ENCODE measurements at places on chromosomes 1 and 21.

DNA sequence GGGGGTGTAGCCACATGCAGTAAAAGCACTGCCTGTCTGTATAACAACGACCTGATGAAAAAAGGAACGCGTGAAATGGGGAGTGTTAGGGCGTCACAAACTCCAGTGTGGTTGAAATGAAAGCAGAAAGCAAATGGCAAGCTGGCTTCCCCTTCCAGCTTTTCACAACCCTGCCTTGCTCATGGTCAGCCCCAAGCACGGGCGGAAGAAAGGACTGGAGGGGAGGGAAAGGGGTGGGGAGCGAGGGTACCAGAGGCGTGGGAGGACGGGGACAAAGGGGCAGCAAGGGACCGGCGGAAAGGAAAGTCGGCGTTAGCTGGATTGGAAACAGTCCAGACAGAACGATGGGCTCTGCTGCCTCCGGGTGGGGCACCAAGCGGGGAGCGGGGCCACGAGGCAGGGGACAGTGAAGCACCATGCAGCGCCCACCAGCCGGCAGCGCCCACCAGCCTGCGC is 9.6 kb downstream of the VPS26C start:
- peak; percentile 8 for DNase-seq

- DNase-seq, result no peak
These were observed 93.9 kb downstream of the NR5A2 start for GRCh38 chr1:200121421-200121820.

DNA sequence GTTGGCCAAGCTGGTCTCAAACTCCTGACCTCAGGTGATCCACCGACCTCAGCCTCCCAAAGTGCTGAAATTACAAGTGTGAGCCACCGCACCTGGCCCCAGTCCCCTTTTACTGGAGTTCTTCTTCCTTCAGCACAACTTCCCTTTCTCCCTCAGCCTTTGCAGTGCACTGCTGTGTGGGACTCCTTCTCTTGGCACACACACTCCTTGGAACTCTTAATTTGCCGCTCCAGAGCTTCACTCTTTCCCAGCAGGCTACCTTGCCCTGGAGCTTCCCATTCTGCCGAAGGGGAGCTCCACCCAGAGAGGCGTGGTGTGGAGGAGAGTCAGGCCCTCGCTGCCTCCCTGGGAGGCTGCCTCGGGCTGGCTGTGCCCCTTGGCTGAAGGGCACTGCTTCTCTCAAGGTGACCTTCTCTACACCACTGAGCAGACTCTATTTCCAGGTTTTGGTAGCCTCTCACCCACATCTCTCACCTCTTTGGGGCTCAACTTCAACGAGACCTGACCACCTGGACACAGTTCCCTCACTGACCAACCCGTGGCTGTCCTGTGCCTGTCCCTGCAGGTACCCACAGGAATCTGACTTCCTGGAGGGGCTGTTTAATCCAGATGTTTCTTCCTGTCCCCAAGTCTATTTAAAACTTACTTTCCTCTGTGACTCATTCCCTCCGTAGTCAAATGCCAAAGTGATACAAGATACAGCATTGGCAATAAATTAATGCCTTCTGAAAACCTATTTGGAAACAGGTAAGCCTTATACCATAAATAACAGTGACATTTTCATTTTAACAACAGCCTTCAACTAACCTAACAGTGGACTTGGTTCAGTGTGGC is 227.3 kb upstream of the KIAA0040 start:
- no peak for DNase-seq

- no peak for DNase-seq
These were observed 1.4 kb upstream of the FAM151A start for GRCh38 chr1:54624466-54625464.

DNA sequence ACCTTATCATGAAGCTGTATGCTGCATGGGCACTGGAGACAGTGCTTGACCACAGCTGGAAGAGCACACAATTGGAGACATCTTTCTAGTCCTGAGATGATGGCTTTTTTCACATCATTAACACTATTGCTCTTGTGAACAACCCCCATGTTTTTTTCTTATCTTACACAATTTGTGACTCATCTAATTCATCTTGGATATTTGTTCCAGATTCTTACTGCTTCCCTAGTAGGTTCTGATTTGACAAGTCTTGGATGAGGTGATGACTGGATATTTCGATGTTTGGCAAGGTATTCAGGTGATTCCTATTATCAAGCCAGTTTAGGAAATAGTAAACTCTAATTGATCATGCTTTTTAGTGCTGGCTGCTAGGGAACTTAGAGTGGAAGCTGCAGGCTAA is 23.7 kb downstream of the HLX start:
- peak; percentile 38 for DNase-seq

- DNase-seq, result peak; percentile 80
These were observed 19.4 kb downstream of the PLEKHM2 start for GRCh38 chr1:15703562-15703961.

- peak; percentile 39 for DNase-seq
These were observed 749 bp upstream of the PEX11B start for GRCh38 chr1:145918992-145919939.

DNA sequence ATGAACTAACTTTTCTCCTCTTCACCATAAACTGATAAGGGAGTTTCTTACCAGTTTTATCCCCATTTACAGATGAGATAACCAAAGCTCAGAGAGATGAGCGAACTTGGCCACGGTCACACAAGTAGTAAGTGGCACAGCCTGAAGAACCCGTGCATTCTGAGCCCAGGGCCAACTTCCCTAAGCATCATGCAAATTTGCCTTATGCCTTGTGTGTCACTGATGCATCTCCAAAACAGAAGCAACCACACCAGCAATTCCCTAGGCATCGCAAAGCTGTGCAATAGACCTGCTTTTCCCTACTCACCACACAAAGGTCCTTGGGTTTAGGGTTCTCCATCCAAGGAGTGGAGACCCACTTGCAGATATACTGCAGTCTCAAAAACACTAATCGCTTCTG is 304.5 kb upstream of the KAZN start:
- no peak for DNase-seq

DNA sequence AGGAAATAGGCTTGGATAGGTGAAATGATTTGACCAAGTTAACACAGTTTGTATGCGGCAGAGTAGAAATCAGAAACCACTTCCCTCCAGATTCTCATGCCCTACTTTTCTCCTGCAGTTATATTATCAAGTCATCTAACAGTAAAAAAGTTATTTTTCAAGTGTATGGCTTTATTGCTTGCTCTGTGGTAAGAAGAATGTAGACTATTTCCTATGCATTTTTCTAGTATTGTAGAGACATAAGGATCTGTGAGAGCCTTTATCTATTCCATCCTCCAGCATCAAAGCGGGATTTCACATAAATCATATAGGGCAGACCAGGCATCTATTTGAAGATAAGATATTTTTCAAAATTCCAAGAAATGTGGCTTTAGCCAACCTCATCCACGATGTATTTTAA is 208.5 kb downstream of the TTLL7 start:
- no peak for DNase-seq

DNA sequence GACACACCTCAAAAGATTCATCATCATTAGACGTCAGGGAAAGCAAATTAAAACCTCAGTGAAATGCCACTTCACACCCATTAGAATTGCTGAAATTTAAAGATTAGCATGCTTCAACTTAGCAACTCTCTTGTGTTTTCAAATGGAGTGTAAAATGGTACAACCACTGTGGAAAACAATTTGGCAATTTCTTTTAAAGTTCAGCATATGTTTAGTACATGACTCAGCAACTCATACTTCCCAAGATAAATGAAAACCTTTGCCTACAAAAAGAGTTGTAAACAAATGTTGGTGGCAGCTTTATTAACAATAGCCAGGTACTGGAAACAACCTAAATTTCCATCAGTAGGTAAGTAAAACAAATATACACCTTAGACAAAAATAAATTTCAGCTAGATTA is 42.7 kb downstream of the ST3GAL3 start:
- no peak for DNase-seq

- no peak for DNase-seq
These were observed 20.7 kb downstream of the PDIK1L start for GRCh38 chr1:26132128-26132833.

GRCh38 chr1:218679988-218680748 is 335.0 kb downstream of the TGFB2 start:
- DNase-seq, result no peak

DNA sequence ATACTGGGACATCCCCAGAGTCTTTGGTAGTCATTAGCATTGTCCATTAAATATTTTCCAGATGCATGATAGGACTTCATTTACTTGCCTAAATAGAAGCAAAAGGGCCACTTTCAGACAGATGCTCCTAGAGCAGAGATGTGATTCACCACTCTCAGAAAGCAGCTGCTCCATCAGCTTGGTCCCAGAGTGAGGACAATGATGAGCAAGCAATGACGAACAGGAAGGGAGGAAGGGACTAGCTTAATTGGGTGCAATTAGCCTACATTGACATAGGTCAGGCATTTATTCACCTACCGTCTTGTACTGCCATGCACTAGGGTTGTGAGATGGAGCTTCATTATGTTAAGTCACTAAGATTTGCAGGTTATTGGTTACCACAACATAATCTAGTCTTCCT is 85.1 kb upstream of the PLXNA2 start:
- DNase-seq, result no peak

DNA sequence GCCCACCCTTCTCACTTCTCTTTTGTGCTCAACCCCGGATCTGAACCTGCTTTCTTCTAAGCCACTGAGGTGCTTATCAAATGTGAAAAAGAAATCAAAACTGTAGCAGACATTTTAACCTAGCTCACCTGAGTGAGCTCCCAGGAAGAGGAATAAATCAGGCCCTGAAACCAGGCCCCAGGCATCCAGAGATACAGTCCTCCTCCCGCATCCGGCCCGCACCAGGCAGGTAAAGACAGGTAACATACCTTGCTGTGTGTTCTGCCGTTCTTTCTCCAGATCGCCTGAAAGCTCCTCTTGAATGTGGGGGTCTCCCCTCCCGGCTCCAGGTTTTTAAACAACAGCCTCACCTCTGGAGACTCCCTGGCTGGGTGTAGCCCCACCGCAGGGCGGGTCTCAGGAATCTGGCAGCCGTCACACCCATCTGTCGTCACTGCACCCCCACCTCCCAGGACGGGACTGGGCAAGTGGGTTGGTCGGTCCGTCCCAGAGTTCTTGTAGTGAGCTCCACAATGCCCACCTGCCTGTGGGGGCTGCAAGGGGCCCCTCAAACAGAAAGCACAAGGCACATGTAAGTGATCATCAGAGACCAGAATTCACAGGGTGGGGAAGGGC is at the start of gene LAMB3:
Gene LAMB3 (minus strand): TSS at position 305 of the 615 bp plus-strand sequence. CDS start 1,481 bp downstream, outside the sequence.
- peak; percentile 95 for DNase-seq

DNA sequence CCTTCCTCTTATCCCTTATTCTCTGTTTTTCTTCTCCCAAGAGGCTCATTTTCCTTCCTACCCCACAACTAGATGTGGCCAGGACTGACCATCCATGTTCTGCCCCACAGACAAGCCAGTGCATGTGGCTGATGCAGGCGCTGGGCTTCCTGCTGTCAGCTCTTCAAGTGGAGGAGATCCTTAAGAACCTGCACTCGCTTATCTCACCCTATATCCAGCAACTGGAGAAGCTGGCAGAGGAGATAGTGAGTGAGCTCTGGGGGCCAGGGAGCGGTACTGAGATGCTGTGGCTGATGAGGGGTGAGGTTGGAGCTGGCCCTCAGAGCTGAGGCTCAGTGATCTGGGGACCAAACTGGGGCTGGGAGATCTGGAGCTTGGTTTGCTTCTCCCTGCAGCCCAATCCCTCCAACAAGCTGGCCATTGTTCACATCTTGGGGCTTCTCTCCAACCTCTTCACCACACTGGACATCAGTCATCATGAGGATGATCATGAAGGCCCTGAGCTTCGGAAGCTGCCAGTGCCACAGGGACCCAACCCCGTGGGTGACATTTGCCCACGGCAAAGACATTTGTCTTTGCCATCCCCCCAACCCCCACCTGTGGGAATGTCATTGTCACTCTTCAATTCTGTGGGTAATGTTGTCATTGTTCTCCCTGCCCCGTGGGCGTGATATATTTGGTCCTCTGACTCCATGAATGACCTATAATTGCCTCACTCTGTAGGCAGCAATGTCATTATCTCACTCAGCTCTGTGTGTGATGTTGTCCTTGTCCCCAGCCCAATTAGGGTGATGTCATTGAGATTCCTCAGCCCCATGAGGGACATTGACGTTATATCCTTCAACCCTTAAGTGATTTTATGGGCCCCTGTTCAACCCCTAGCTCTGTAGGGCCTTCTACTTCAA is 11.2 kb upstream of the DPH2 start:
- DNase-seq, result no peak

DNA sequence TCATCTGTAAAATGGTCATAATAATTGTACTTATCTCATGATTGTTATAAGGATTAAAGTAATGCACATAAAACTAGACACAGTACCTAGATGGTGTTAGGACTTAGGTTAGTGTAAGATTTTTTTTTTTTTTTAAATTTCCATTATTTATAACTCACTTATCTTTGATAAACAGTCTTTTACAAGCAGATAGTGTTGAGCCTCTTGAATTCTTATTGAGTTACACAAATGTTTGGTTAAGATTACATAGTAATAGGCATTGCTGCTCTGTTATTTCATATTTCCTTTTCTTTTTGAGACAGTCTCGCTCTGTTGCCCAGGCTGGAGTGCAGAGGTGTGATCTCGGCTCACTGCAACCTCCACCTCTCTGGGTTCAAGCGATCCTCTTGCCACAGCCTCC is 15.4 kb downstream of the MRPS6 start:
- DNase-seq, result no peak

DNA sequence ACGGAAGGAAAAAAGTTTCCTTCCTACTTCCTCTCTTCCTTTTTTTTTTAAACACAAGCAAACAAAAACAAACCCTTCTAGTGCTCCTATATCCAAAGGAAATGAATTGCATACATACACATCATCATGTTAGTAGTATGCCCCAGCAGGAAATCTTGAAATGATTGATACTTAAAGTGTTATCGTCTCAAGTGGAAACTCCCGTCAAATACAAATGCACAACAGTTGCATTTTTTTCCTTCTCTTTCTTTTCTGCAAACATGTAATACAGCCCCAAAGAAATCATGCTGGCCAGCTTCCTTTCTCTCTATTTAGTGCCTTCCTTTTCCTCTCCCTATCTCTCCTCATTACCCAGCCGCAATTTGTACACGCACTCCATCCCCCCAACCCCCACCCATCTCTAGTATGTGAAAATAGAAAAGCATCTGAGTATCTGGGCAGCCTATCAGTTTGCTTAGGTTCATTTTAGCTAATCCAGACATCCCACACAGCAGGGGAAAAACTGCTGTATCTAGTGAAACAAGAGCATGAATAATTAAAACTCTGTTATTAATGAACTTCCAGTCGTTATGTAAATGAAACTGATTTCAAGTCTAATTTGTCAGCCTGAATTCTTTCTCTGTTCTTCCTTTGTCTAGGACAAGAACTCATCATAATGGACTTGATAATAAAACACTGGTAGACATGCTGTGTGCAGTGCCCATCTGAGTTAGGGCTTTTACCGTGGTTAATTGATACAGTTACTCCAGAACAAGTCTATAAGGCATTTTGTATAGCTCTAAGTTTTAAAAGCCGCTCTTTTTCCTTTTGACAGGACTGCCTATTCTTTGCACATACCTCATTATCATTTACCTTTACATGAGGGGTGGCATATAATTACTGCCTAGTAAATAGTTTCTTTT is 336.5 kb upstream of the ADGRL2 start:
- no peak for DNase-seq
